ENCODE measurements at places on chromosomes 11 and 22.

DNA sequence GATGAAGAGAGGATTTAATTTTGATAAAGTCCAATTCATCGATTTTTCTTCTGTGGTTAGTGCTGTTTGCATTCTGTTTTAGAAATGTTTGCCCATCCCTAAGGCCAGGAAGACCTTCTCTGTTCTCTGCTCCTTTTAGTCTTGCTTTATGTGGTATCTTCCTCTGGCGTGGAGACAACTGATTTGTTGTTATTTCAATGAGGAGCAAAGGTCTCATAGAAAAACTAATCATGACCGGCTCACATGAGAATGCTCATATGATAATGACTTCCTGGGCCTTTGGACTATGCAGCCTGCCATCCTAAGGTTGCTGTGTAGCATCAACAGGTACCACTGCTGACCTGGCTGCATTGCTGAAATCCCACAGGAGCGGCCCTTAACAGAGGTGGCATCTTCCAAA is 19.8 kb downstream of the SCGB1A1 start:
- DNase-seq, result no peak

GRCh38 chr11:8387141-8387540 is 123.5 kb upstream of the LMO1 start:
- no peak for DNase-seq

GRCh38 chr11:71977743-71978418 is 20.8 kb upstream of the IL18BP start:
- DNase-seq, result no peak

DNA sequence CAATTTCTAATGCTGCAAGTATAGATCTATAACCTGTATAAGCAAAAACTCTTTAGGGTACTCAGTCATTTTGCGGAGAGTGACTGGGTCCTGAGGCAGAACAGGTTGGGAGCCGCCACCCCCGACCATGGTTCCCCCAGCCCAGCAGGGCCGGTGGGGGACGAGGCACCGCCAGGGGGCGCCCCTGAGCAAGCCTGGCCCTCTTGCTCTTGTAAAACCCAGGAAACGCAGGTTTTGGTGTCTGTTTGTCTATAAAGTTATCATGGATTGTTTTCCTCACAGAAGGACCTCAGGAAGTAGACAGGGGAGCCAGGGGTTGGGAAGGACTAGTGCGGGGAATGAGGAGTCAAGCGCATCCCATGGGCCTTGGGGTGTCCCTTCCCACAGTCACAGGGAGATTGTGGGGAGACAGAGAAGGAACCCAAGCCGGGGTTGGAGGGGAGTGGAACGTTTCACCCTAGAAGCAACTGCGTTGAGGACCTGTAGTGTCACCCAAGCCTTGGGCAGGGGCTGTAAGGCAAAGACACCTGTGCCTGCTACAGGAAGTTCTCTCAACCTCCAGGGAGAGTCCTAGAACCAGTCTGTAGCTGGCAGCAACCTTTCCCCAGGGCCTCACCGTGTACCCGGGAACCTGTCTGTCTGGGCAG is 26.4 kb downstream of the KCTD17 start:
- peak; percentile 87 for DNase-seq

DNA sequence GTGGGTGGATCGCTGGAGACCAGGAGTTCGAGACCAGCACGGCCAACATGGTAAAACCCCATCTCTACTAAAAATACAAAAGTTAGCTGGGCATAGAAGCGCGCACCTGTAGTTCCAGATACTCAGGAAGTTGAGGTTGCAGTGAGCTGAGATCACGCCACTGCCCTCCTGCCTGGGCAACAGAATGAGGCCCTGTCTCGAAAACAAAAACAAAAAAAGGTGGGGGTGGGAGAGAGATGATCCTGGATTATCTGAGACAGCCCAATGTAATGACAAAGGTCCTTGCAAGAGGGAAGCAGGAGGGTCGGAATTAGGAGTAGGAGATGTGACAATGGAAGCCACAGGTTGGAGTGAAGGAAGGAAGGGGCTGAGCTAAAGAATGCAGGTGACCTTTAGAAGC is 87.6 kb upstream of the APOA1 start:
- DNase-seq, result no peak

GRCh38 chr11:41459465-41460401 is at the start of gene LRRC4C:
TSS of gene LRRC4C (minus strand) at chr11:41459652.
- DNase-seq, result no peak

- DNase-seq, result no peak
These were observed 19.3 kb downstream of the CREB3L1 start for GRCh38 chr11:46296528-46297448.

- peak; percentile 23 for DNase-seq
These were observed 29.9 kb downstream of the SERPIND1 start for GRCh38 chr22:20803696-20804324.

DNA sequence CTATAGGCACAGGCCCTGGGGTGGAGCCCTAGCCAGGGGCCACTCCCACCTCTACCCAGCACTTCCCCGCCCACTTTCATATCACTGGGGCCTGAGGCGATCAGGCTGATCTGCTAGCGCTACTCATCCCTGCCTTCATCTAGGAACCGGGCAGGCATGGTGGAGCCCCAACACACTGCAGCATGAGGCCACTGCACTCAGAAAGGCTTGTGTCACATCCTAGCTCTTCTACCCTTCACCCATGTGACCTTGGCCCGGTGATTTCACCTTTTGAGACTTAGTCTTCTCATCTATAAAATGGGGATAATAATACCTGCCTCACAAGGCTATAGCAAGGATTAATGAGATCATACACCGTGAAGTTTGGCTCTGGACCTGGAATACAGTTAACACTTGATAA is 18.1 kb upstream of the GDPD5 start:
- no peak for DNase-seq

GRCh38 chr11:77082838-77083565 is 16.2 kb downstream of the CAPN5 start:
- DNase-seq, result peak; percentile 34

DNA sequence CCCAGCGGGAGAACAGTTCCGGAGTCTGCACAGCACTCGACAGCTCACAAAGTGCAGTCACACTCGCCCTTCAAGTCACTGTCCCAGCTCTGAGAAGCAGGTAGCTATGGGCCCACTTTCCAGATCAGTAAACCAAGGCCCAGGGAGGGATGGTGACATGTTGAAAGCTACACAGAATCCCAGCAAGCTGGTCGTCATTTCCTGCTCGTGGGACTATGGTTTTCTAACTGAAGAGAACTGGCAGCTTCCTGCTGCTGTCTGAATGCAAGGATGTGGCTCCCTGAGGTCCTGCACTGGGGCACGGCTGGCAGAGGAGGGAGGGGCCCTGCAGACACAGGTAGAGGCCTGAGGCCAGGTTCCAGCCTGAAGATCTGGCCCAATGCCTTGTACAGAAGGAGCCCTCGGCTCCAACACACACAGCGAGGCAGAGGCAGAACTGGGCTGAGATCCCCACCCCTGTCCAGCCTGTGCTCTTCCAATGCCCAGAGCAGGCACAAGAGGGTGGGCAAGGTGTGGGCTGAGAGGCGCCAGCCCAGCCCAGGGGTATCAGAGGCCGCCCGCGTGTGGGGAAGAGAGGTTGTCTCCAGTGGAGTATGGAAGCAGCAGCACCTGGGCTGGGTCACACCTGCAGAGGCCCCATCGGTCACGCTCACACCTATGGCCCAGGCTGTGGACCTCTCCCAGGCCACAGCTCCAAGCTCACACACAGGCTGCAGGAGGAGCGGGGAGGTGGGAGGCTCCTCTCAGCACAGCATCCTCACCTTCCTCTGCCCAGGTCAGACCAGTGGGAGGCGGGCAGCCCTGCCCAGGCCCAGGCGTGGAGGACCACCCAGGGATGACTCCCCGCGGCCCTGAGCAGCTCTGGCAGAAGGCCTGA is 119.2 kb downstream of the PHF21B start:
- no peak for DNase-seq

DNA sequence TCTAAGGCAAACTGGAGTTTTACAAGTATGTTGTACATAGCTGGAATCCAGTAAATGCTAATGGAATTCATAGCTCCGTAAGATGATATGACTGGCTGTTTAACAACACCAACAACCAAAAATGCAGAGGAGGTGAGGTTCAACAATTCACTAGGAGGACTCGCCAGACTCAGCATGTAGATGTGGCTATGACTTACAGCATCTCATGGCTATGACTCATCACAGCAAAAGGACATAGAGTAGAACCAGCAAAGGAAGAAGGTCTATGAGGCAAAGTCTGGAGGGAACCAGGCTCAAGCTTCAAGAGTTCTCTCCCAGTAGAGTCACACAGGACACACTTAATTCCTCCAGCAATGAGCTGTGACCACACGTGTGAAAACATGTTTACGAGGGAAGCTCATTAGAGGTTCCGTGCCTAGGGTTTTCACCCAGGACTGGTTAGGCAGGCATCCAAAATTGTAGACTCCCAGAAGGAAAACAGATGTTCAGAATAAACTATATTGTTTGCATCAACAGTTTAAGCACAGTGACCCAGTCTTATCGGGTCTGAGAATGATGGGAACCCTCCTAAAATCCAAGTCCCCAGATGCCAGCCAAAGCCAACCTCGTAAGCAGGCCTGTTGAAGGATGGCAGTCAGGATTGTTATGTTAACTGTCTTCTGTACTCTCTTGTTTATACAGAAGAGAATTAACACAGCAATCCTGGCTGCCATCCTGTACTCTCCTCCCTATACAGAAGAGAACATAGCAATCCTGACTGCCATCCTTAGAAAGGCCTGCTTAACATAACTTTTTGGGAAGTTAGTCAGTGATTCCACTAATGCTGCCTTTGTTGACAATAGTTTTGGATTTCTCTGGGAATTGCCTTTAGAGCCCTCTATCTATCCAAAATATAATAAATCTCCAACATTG is 116.6 kb downstream of the LARGE1 start:
- DNase-seq, result no peak

DNA sequence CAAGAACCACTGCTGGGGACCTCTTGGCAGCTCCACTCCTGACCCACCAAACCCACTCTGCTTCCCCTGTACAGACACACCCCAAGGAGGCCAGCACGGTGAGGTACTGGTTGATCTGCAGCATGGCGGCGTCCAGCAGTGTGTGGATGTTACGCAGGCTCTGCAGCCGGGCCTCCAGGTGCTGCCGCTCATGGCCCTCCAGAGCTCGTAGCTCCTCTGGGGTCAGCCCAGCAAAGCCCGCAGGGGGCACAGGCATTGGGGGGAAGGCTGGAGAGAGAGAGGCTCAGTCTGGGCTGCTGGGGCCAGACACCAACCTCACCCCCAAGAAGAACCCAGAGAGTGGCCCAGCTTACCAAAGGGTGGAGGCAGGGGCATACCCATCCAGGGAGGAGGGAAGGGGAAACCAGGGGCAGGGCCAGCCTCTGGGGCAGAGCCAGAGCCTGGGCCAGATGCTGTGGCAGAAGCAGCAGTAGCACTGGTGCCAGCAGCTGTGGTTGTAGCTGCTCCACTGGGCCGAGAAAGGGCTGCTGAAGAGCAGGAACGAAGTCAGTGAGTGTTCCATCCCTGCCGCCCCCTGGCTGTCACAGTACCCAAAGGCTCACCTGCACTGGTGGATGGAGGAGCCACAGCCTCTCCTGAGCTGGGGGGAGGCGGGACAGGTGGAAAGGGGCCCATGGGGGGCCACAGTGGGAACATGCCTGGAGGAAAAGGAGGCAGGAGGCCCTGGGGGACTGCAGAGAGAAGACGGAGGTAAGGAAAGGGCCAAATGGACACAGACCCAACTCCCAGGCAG is 4.5 kb downstream of the SYVN1 start:
- DNase-seq, result no peak

DNA sequence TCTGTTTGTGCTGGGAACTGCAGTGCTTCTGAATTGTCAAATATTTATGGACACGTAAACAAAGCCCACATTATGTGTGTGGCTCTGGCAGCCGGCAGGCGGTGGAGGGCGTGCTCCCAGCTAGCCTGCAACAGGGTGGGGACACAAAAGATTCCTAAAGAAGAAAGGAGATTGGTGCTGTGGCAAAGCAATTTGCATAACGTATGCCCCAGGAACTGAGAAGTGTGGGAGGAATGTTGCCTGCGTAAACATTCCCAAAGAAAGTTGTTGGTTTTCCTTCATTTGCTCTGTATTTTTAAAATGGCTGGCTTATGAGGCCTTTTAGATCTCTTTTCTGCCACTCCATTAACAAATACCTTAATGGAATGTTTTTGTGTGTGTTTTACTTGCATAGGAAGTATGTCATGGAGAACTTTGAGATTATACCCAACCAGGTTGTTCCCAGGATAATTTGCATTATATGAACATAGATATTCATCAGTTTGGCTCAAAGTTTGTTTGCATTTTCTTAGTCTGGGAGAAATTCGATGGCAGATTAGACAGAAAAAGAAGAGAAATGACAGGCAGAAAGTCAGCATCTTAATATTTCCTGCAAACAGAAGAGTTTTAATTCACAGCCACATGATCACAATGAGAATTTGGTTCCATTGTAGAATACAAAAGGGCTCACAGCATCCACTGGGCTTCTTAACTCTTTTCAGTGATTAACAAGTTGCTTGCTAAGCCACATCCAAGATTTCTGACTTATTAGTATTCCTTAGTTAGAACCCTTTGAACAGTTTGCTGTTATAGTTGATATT is 41.8 kb upstream of the DLAT start:
- no peak for DNase-seq

GRCh38 chr22:31275576-31275975 is 16.7 kb downstream of the PIK3IP1 start:
- no peak for DNase-seq

- no peak for DNase-seq
These were observed 112.8 kb downstream of the LARGE1 start for GRCh38 chr22:33807470-33807869.

- DNase-seq, result no peak
These were observed 65.2 kb downstream of the PICALM start for GRCh38 chr11:86003654-86004053.

DNA sequence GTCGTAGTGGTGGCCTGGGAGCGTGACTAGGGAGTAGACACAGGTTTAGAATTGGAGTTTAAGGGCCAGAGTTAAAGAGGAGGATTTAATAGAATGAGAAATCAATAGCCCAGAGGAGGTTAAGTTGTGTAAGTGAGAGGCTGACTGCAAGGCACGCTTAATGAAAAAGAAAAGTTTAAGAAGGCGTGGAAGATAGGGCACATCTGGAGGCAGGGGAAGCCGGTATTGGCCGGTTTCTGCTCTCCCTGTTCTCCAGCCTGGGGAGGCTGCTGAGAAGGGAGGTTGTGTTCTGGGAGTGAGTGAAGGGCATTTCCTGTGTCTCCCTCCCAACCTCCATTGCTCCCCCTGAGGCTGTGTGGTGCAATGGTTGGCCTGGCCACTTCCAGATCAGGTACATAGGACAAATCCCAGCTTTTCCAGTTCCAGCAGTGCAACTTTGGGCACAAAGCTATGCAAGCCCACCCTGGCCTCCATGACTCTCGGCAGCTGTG is 6.3 kb downstream of the GRIK4 start:
- no peak for DNase-seq

DNA sequence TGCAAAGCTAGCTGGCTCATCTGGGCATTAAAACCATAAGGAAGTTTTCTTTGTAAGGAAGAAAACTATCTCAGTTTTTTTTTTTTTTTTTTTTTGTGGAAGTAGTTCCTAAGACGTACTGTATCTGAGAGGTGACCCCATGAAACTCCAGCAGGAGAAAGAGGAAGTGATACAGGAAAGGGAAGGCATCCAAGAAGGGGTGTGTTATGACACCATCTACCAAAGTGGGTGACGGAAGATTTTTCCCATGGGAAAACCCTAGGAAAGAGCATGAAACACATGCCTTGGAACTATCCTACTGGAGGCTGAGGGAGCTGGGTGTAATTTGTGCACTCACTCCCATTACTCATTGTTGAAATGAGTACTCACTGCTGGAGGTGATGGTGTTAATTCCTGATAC is 63.8 kb upstream of the ARHGAP20 start:
- no peak for DNase-seq

Measured in activated T-cell treated with anti-CD3 and anti-CD28 coated beads for 48 hours (primary cell).